ENCODE measurements at places on chromosomes 4 and X. TPM values are rescaled to one million over a fixed set of nuclear protein-coding genes. Genes with fewer than 3 reads are reported as not detected.
A peak's percentile ranks its signal among the peaks of the same experiment; 100 is the strongest.

VCX2 gene
- total RNA-seq, result 3.2 TPM

DNA sequence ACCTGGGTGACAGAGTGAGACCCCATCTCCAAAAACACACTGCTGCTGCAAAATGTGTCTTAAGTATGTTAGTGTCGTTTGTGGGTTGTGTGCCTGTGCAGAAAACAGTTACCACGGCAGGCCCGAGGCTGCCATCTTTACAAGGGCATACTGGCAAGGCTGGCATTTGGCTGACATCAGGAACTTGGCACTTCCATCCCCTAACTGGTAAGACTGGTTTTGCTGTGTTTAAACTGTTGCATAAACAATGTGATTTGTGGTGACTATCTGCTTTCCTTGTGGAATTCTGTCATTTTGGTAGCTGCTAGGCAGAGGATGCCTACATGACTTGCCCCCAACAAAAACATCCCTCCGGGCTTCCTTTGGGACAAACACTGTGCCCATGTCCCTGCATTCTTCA lies 12.3 kb downstream of the LRP2BP start:
- peak; percentile 26 for DNase-seq

DNA sequence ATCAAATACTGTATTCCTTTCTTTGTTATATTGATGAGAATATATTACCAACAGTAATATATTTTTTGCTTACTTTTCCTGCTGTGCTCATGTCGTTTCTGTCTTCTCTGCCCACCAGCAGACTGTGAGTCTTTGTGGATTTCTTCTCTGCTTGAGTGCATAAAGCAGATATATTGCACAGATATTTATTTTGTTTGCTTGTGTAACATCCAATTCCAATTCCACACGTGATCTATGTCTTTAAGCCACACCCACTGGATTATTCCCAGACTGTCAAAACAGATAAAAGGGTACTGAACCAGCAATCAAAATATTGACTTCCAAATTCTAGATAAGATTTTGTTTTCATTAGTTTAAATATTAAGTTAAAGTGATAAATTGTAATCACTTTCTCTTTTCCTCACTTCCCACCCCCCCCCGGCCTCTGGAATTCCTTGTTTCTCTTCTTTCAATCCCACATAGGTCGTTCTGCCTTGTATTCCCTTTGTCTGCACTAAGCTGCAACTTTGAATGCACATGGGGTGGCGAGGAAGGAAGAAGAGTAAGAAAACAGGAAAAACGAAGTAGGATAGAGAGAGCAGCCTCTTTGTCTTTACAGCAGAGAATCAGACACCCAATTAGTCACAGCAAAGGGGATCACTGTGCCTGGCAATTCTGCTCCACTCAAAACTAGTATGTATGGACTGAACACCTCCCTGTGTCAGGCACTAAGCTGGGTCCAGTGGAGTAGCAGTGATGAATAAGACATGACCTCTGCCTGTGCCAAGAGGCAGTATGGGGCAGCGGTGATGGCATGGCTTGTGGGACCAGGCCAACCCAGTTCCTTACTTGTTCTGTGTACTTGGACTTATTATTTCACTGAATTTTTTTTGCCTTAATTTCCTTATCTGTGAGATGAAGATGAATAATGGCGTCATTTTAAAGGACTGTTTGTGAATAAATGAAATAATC lies at the start of gene ADH1B:
Gene ADH1B, minus strand, starts transcription at position 161 of the 951 bp plus-strand sequence. Its CDS starts 70 bp downstream, at position 91.
- no peak for DNase-seq

- DNase-seq, result peak; percentile 64
Observed at GRCh38 chr4:159071178-159071968, 31.5 kb upstream of the RAPGEF2 start.
